ENCODE measurements at places on chromosomes 7 and 10. TPM values are rescaled to one million over a fixed set of nuclear protein-coding genes. Genes with fewer than 3 reads are reported as not detected.

ELFN1 gene
- total RNA-seq, result 3.7 TPM

DNA sequence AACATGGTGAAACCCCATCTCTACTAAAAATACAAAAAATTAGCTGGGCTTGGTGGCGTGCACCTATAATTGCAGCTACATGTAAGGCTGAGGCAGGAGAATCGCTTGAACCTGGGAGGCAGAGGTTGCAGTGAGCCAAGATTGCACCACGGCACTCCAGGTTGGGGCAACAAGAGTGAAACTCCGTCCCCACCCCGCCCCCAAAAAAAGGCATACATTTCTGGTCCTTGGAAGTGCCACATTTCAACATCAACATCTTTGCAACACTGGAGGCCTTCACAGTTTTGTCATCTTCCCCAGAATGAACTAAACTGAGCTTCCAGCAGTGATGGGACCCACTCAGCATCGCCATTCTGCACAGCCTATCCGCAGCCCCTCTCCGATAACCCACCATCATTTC, 36.6 kb downstream of the FAM53B start:
- no peak for ATAC-seq

CARD11 gene
- 0.62 TPM for total RNA-seq

DNA sequence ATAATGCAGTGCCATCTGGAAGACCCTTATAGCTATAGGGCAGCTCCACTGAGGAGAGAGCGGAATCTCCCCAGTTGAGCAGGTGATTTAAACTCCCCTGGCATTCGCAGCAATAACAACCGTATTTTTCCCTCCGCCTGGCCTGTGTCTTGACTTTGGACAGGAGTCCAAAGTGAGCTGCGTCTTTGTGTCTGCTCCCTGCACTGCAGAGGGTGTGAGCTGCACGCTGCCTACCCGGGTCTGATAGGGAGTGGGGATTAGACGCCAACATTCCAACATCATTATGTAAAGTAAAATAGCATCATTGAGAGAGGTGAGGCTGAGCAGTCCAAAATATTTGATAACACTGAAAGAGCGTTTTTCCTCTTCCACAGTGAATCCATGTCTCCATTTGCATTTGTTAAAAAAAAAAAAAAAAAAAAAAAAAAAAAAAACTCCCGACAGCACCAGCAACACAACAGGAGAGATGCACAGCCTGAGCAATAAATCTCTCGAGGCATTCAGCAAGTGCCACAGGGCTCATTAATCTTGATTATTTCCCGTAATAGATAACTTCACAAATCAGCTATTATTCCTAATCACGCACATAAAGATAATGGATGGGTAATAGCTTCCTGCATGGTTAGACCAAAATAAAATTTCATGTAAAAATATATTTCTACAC, 68.6 kb downstream of the CELF2 start:
- ATAC-seq, result peak; percentile 66

- no peak for ATAC-seq
These were observed 89.2 kb upstream of the MALRD1 start for GRCh38 chr10:18959369-18959768.

GRCh38 chr10:35446439-35446838, 110.1 kb downstream of the CCNY start:
- no peak for ATAC-seq

GRCh38 chr10:69721690-69722310, 79.9 kb upstream of the COL13A1 start:
- ATAC-seq, result no peak

DNA sequence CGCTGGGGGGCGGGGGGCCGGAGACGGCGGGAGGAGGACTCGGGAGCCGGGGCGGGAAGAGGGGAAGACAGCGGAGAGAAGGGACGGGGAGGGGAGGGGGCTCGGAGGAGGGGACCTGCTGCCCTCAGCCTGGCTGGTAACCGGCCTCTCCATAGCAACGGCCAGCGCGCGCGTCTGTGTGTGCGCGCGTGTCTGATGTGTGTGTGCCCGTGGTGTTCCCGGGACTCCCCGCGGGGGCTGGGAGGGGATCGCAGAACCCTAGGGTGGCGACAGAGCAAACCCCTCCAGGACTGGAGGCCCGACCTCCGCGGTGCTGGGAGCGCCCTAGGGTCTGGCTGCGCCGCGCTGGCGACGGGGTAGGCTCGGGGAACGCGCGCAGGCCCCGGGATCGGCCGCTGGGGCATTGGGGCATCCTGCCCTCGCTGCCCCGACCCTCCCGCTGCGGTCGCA, 356.3 kb downstream of the DNAJB6 start:
- ATAC-seq, result no peak

- ATAC-seq, result no peak
These were observed 371.9 kb downstream of the PHF14 start for GRCh38 chr7:11345621-11346020.

MSMB gene
- not detected for total RNA-seq

DNA sequence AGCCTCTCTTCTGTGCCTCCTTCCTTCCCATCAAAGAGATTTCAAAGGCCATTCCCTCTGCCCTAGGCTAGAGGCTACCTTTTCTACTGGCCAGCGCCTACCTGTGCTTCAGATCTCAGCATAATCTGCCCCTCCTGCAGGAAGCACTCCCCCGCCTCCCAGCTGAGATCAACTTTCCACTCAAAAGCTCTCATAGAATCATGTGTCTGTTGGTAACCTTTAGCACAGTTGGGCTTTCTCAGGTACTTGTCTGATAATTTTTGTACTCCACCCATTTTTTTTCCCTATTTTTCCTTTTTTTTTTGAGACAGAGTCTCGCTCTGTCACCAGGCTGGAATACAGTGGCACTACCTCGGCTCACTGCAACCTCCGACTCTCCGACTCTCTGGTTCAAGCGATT, 231.0 kb upstream of the PRSS58 start:
- ATAC-seq, result no peak

SPDYE16 gene
- 3.7 TPM for total RNA-seq

CTAGE8 gene
- total RNA-seq, result 2.2 TPM

- ATAC-seq, result no peak
These were observed 1034.5 kb upstream of the PHF14 start for GRCh38 chr7:9939176-9939575.

DNA sequence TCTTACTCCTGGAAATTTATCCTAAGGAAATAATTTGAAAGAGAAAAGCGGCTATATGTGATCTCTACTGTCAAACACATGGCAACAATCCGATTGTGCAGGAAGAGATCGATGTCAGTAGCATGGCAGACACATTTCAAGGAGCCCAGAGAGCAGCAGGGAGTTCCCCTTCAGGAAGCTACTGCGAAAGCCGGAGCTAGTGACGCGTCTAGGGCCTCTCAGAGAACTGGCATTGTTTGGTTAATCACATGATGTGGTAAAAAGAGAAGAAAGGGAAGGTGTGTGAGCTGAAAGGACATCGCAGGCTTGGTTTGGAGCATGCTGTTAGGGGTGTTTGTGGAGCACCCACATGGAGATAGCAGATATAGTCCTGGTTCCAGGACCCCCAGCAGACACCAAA, 74.9 kb downstream of the BEND7 start:
- no peak for ATAC-seq

- ATAC-seq, result no peak
These were observed 199.6 kb upstream of the SEMA3A start for GRCh38 chr7:84394219-84394618.

FAM25C gene
- not detected for total RNA-seq

GRCh38 chr10:89352802-89353201, 25.0 kb downstream of the IFIT3 start:
- ATAC-seq, result no peak

FAM25G gene
- total RNA-seq, result not detected

- ATAC-seq, result no peak
These were observed 320.7 kb downstream of the SUGCT start for GRCh38 chr7:40455485-40455884.

SLC18A2 gene
- total RNA-seq, result 0.82 TPM

DNA sequence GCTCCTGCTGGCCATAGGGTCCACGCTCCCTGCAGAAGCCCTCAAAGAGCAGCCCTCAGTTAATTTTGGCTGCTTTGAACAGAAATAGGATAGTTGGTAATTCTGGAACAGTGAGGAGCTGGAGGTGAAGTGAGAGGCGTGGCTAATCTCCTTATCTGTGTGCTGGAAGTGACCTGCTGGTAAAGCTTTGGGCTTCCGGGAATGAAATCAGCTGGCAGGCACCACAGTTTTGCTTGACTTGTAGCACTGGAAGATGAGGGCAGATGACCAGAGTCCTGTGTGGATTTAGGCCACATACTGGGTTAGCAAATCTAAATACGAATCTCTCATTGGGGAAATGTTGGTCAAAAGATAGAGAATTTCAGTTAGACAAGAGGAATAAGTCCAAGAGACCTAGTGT, 10.2 kb downstream of the ATP6V0E2 start:
- ATAC-seq, result no peak

- no peak for ATAC-seq
These were observed 19.9 kb downstream of the CASD1 start for GRCh38 chr7:94529516-94529915.

GRCh38 chr10:62038609-62039190, 137.2 kb downstream of the ARID5B start:
- ATAC-seq, result peak; percentile 49

DNA sequence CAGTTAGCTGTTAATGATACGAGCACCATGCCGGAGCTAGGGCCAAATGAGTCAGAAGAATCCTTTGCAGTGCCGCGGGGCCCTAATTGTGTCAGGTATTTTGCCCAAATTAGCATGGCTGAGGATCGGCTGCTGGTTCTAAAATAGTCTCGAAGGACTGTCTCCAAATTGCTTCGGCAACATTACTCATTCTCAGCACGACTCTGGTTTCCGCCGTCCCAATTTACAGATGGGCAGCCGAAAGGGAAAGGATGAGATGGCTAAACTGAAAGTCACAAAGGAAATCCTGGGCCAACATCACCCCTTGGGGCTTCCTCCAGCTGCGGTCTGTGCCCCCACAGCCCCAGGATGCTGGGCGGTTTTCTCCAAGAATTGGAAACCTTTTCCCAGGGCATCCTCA, 351.4 kb downstream of the PAXIP1 start:
- no peak for ATAC-seq

DNA sequence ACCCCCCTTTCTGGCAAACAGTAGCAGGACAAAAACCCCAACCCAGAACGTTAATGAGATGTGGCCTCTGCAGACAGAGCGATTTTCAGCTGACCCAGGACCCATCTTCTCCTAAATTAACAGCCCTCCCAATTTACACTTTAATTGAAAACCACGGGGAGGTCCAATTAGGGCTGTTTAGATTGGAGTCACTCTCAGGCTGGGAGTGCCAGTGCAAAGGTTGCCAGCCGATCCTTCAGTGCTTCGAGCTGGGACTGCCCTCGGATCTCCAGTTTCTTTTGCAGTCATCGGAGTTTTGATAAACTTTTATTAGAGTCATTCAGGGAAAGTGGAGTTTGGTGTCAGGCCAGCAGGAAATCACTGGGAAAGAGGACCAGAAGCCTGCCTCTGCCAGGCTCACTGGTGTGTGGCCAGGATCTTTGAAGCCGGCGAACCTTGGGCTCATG, 108.0 kb downstream of the DOCK1 start:
- no peak for ATAC-seq

- no peak for ATAC-seq
These were observed 877.6 kb upstream of the AUTS2 start for GRCh38 chr7:68720697-68721096.

BET1 gene
- total RNA-seq, result 13.4 TPM

GRCh38 chr7:128938544-128939074, 882 bp downstream of the IRF5 start:
- ATAC-seq, result peak; percentile 13

DNA sequence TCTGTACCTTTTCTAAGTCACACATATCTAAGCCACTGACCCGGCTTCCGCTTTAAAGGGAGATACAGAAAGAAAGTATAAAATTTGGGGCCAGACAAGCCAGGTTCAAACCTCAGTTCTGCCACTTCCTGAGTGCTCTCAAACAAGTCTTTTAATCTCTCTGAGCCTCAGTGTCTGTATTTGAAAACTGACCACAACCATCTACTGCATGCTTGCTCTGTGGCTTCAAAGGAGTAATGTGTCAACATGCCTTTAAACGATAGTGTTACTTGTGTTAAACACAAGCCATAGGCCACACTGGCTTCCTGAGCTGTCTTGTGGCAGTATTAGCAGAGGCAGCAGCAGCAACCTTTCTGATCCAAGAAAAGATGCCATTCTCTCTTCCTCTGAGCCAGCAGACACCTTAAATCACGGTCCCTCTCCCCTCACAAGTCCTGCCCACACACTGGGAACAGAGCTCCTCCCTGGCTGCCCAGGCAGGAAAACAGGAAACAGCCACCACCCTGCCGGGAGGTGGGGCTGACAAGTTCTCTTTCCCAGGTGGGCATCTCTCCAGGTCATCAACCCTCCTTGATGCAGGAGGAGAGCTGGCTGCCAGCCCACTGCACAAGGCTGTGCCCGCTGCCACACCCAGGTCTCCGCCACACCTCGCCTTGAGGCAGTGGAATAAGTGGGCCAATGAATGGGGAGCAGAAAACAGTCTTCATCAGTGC, 10.7 kb downstream of the HIP1 start:
- ATAC-seq, result no peak

GJC3 gene
- not detected for total RNA-seq

NEBL gene
- 1.9 TPM for total RNA-seq

GRCh38 chr7:48350515-48350914, 179.3 kb downstream of the ABCA13 start:
- ATAC-seq, result no peak

- no peak for ATAC-seq
These were observed 185.0 kb downstream of the STK31 start for GRCh38 chr7:23894892-23895569.

RNF148 gene
- 1.5 TPM for total RNA-seq

EPO gene
- not detected for total RNA-seq

VIM gene
- 1,717 TPM for total RNA-seq

GRCh38 chr7:51344406-51345138, 28.0 kb upstream of the COBL start:
- no peak for ATAC-seq

ASIC3 gene
- total RNA-seq, result not detected

- ATAC-seq, result no peak
These were observed 114.5 kb upstream of the INSYN2A start for GRCh38 chr10:127310923-127311322.

GRCh38 chr7:139084709-139085108, 24.8 kb downstream of the ZC3HAV1 start:
- ATAC-seq, result no peak

DNA sequence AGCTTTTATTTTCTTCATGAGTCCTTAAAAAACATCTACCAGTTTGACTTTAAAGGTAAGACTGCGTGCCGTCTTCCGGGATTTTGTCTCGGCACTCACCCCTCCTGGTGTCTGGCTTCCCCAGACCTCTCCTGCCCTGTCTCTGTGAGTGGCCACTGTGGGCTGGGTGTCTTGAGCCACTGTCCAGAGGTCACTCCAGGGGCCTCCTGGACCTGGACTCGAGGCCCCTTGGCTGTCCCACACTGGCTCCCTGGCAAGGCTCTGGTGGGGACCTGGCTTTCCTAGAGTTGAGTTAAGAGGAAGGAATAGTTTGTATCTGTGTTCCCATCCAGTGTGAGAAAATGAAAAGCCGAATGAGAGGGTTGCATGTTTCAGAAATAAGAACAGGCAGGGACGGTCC, 95.5 kb downstream of the NKX6-2 start:
- ATAC-seq, result no peak

- no peak for ATAC-seq
These were observed 14.7 kb downstream of the ZNF488 start for GRCh38 chr10:47369251-47369894.

- no peak for ATAC-seq
These were observed 527 bp downstream of the PDIA4 start for GRCh38 chr7:149027611-149028345.

- no peak for ATAC-seq
These were observed 226.7 kb downstream of the EXOC4 start for GRCh38 chr7:133479456-133480065.

RARRES2 gene
- total RNA-seq, result 152 TPM

- ATAC-seq, result no peak
These were observed 581.7 kb upstream of the TEX47 start for GRCh38 chr7:89377219-89377618.

All from gastroesophageal sphincter (tissue), 4 donors.